ENCODE measurements at places on chromosomes 1 and 21.

DNA sequence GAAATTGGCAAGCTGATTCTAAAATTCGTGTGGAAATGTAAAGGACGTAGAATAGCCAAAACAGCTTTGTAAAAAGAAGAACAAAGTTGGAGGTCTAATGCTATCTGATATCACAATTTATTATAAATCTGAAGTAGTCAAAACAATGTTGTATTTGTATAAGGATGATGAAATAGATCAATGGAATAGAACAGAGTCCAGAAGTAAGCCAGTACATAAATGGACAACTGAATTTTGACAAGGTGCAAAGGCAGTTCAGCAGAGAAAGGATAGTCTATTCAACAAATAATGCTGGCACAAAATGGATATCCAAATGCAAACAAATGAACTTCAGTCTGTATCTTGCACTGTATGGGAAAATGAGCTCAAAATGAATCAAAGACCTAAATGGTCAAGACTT lies 20.2 kb downstream of the RALGPS2 start:
- DNase-seq = no peak

GRCh38 chr1:14897547-14897946 lies 256.0 kb upstream of the TMEM51 start:
- no peak for DNase-seq

DNA sequence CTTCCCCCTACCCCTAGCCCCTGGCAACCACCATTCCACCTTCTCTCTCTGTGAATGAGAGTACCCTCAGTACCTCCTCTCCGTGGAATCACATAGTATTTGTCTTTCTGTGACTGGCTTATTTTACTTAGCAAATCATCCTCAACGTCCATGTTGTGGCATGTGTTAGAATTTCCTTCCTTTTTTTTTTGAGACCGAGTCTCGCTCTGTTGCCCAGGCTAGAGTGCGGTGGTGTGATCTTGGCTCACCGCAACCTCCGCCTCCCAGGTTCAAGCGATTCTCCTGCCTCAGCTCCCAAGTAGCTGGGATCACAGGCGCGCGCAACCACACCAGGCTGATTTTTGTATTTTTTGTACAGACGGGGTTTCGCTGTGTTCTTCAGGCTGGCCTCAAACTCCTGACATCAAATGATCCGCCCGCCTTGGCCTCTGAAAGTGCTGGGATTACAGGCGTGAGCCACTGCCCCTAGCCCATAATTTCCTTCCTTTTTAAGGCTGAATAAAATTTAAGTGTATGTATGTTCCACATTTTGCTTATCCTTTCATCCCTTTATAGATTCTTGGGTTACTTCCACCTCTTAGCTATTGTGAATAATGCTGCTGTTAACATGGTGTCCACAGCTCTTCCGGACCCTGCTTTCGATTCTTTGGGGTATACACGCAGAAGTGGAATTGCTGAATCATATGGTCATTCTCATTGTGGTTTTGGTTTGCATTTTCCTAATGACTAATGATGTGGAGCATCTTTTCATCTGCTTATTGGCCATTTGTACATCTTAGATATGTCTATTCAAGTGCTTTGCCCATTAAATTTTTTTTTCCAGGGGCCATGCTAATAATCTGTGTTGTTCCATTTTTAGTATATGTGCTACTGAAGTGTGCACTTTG lies 32.3 kb downstream of the ERRFI1 start:
- DNase-seq = no peak

GRCh38 chr1:29540801-29541357 lies 304.6 kb downstream of the PTPRU start:
- no peak for DNase-seq

DNA sequence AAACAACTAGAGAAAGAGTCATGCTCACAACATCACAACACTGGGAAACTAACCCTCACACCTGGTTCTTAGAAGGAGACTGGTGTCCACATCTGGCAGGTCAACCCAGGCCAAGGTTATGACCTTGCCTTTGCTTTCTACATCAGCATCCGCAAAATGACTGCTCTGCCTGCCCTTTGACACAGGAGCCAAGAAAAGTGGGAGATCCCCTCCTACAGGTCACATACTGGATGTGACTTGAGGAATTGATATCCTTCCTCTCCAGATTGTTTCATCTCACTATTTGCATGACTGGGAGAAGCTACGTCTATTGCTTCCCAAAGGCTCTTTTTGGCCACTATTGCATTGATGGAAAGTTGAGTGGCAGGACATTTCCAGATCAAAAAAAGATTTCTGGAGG lies 115.5 kb downstream of the MIS18A start:
- DNase-seq = no peak

DNA sequence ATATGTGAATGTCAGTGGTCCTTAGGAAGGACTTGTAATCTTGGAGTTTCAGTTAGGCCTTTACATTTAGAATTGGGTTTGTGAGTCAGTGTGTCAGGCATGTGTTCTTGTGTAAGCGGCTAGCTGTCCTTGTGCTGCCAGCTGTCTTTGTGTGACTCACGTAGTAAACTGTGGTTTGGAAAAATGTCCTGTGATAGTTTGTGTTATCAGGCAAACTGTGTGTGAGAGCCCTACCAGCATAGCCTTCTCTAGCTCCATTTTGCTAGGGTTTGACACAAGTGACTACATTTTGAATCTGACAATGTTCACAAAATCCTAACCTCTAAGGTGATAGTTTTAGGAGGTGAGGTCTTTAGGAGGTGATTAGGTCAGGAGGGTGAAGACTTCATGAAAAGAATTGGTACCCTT lies 6.9 kb upstream of the SLC35D1 start:
- no peak for DNase-seq

GRCh38 chr1:245621589-245621988 lies 466.8 kb downstream of the KIF26B start:
- no peak for DNase-seq

GRCh38 chr1:27643600-27644368 lies 8.8 kb upstream of the FGR start:
- no peak for DNase-seq

DNA sequence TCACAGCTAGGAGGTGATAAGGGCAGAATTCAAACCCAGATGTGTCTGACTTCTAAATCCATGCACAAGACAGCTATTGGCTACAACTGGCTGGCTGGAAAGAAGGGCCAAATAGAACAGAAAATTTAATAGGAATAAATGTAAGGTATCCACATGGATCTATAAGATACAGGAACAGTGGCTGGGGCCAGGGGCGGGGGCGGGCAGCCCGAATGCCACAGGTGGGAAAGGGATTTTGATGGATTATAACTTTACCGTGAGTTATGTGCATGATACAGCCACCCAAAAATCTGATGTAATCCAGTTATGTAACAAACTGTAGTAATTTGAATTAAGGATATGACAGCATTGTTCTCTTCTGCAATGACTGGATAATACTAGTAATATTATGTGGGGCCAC lies 87.0 kb upstream of the COA6 start:
- DNase-seq = no peak

- DNase-seq = no peak
Observed at GRCh38 chr1:8207202-8207601, 110.7 kb upstream of the SLC45A1 start.
